ENCODE measurements at places on chromosomes 16 and 17.

- no peak for DNase-seq
Observed at GRCh38 chr16:87701505-87701921, 64.3 kb downstream of the KLHDC4 start.

DNA sequence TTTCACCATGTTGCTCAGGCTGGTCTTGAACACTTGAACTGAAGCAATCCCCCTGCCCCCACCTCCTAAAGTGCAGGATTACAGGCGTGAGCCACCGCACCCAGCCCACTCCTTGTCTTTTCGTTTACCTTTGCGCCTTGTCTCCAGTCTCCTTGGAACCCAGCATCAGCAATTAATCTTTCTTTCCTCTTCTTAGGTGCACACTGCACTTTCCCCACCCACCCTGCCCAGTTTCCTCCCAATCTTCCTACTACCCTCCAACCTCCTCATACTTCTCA is 1.5 kb upstream of the CLDN7 start:
- DNase-seq, result no peak

GRCh38 chr17:44911133-44912001 is 3.9 kb downstream of the GFAP start:
- DNase-seq, result no peak

DNA sequence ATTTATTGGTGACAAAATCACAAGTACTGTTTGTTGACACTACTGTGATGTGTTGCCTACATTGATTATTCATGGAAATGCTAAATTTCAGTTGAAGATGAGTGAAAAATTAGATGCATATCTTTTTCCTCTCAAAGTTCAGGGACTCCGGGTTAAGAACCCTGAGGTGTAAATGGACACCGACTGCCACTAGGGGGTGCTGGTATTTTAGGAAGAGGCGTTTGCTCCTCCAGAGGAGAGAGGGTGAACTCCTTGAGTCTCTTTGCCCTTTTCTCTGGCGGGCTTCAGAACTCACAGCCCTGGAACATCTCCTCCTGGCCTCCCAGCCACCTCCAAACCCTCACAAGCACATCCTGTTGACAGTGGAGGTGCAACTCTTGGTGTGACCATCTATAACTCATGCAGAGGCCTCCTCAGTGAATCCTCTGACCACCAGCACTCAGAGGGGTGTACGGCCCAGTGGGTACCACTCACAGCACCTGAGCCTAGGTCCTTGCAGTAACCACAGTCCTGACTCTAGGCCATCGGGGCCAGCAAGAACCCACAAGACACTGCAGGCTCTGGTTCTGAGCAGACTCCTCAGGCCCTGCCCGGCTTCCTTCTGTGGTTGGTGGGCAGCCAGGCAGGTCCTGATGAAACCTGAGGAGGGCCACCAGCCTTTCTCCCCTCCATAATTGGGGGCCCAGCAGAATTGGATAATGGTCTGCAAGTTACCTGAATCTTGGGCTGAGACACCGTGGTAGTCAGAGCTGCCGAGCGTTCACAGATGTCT is 26.2 kb upstream of the PIK3R5 start:
- DNase-seq, result no peak

GRCh38 chr17:19268611-19269010 is 31.4 kb downstream of the EPN2 start:
- DNase-seq, result no peak

- no peak for DNase-seq
Observed at GRCh38 chr16:889586-889985, 81.2 kb downstream of the LMF1 start.

- DNase-seq, result no peak
Observed at GRCh38 chr17:10121971-10122707, 76.3 kb downstream of the GAS7 start.

GRCh38 chr17:72470121-72470705 is 349.4 kb downstream of the SOX9 start:
- no peak for DNase-seq

- no peak for DNase-seq
Observed at GRCh38 chr16:48597563-48598387, 12.2 kb downstream of the N4BP1 start.

- no peak for DNase-seq
Observed at GRCh38 chr17:70855401-70856054, 686.2 kb downstream of the KCNJ2 start.

GRCh38 chr17:65037157-65037556 is 19.4 kb downstream of the GNA13 start:
- DNase-seq, result no peak

DNA sequence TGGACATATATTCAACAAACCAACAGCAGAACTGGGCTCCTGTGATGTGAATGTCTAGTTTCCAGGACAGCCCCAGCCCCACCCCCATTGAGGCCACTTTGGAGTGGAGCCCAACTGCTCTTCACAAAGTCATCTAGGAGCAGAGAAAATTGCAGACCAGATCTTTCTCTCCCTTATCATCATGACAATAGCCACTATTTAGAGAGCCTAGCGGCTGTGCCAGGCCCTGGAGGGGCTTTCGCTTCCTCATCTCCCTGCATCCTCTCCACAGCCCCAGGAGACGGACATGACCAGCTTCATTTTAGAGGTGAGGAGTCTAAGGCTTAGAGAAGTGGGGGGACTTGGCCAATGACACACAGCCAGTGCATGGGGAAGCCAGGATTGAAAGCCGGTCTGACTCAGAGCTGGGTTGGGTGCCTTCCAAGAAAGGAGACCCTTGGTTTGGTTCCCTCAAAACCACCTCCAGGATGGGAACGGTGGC is 1.4 kb downstream of the PRSS8 start:
- DNase-seq, result no peak

Measured in esophagus squamous epithelium (tissue), 5 donors.